ENCODE measurements at places on chromosomes 5 and 9. TPM values are rescaled to one million over a fixed set of nuclear protein-coding genes. Genes with fewer than 3 reads are reported as not detected.

DNA sequence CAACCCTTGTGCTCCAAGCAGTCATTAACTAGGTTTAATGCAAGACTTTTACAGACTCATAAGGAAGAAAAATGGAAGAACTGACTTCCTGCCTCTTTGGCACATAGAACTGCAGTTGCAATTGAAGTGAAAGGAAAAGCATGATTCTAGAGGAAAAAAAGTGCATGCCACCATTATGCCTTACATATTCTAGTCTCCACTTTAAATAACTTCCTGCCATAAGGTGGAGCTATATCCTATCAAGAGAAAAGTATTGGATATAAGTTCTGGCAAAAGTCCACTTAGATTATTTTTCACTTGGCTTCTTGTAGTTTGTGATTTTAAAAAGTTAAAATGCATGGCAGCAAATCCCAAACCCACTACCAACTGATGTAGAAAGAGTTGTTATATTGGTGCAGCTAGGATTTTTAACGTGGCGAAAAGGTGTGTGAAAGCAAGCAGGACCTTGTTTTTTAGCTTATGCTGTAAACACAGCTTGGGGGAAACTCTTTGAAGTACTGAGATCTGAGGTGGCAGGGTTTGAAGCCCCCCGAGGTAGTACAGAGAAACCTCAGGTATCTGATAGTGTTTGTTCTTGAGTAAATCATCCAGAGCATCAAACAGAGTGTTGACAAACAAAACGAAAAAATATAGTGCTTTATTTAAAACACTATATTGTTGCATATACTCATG lies 117.9 kb downstream of the ANXA1 start:
- H3K4me1 ChIP-seq: no peaks in the 10 kb centered on the region
- H3K4me3 ChIP-seq: no peak overlapping the region
- H3K27ac ChIP-seq: no peak overlapping the region

DNA sequence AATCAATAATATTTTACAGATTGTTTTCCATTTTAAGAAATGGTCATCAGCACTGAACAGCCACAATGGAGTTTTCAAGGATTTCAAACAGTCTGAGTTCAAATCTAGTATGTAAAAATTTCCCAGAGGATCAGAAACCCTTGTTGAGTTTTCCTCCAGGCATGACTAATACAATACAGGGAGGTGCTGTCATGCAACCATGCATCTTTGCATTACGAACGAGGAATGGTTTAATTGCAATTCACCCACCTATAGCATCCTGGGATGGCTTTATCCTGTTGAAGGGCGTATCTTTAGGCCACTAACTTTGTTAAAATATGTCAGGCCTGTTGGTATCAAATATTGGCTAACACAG lies 196.4 kb downstream of the EFNA5 start:
- DNase-seq: no peak
- H3K27ac ChIP-seq: no peak overlapping the region
- no peaks in the 10 kb centered on the region for H3K36me3 ChIP-seq
- peaks cover 10% of the 10 kb centered on the region for H3K4me1 ChIP-seq

DNA sequence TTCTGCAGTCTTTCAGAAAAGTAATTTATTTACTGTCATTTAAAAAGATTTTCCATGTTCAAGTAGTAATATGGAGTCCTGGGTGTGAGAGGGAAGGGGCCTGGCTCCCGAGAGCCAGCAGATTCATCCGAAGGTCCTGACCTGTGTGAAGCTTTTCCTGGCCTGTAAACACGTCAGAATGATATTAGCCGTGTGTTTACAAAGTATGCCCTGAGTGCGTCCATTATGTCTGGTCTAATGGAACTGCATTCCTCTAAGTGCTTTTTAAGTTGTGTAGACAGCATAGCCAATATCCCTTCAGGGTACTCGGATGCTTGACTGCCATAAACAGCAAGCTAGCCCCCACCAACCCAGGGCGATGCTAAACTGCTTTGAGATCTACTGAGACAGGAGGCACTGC lies 495.2 kb downstream of the AGTPBP1 start:
- H3K27me3 ChIP-seq: peaks cover 4% of the 10 kb centered on the region
- H3K36me3 ChIP-seq: no peaks in the 10 kb centered on the region
- no peak overlapping the region for H3K27ac ChIP-seq
- H3K4me1 ChIP-seq: peaks cover 9% of the 10 kb centered on the region
- no peak for DNase-seq
- H3K4me3 ChIP-seq: no peak overlapping the region

- H3K27ac ChIP-seq: no peak overlapping the region
- H3K36me3 ChIP-seq: no peaks in the 10 kb centered on the region
- DNase-seq: no peak
- peaks cover 98% of the 10 kb centered on the region for H3K27me3 ChIP-seq
- peaks cover 7% of the 10 kb centered on the region for H3K4me1 ChIP-seq
These were observed 29.5 kb upstream of the NFIB start for GRCh38 chr9:14343261-14344031.

UBAP1 gene
- total RNA-seq: 43.9 TPM

IFNK gene
- not detected for total RNA-seq

PCDHB7 gene
- 2.2 TPM for total RNA-seq

All from osteoblast (primary cell).